ENCODE measurements at places on chromosomes 7 and 10. TPM values are rescaled to one million over a fixed set of nuclear protein-coding genes. Genes with fewer than 3 reads are reported as not detected.

Gene CYP2C19
- not detected for total RNA-seq

Gene CYP2C8
- not detected for total RNA-seq

Gene LRIT1
- total RNA-seq, result not detected

Gene CLRN3
- total RNA-seq, result not detected

Gene MOSPD3
- 11.3 TPM for total RNA-seq

Gene CYP3A5
- 0.57 TPM for total RNA-seq

Gene ERCC6
- total RNA-seq, result 5.4 TPM

Gene POLR2J
- total RNA-seq, result 41.0 TPM

Gene HPSE2
- total RNA-seq, result 0.54 TPM

Gene C10orf105
- total RNA-seq, result not detected

Gene CPA5
- not detected for total RNA-seq

- DNase-seq, result no peak
Measured at GRCh38 chr7:51357821-51358220, 41.2 kb upstream of the COBL start.

- no peak for DNase-seq
Measured at GRCh38 chr10:32143302-32143847, 87.2 kb upstream of the KIF5B start.

DNA sequence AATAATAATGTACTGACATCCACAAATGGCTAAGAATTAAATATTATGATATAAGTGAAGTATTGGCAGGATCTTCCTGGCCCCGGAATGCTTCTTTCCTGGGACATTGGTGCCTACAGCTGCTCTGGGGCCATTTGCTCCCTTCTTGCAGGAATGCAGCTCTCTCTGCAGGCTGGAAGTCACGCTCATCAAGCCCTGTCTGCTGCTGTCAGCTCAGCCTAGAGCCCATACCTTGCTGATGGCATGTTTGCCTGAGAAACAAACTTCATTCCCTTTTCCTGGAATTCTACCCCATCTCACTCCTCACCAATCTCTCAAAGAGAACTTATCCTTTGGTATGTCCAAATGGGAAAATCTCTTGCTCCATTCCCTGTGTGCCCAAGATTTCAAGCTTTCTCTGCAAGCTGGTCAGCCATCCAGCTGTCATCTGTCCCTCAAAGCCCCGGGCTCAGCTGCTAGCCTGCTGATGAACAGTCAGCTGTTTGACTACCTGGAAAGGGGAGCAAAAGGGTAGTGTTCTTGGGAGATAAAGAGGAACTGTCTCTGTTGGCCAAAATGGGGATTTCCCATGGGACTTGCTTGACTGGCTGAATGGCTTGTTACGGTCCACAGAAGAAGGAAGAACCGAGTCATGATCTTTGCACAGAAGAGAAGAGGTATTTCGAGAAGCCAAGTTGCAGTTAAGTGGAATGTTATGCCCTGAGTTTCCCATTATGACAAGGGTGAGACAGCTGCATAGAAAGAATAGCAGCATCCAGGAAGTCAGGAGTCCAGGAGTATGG lies 12.0 kb upstream of the RASSF4 start:
- DNase-seq, result no peak

- no peak for DNase-seq
Measured at GRCh38 chr10:6729861-6730344, 149.8 kb upstream of the PRKCQ start.

DNA sequence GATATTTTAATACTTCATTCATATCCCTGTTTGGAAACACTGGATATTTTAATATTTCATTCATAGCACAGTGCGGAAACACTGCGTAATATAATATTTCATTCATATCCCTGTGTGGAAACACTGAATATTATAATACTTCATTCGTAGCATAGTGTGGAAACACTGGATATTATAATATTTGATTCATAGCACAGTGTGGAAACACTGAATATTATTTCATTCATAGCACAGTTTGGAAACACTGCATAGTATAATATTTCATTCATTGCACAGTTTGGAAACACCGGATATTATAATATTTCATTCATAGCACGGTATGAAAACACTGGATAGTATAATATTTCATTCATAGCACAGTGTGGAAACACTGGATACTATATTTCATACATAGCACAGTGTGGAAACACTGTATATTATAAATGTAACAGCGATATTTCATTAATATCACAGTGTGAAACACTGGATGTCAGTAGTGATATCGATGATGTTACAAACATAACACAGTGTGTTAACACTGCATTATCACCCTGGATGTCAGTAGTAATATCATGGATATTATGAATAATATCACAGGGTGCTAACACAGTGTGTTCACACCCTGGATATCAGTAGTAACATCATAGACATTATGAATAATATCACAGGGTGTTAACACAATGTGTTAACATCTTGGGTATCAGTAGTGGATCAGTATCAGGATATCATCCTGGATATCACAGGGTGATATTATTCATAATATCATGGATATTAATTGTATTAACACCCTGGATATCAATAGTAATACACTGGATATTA lies 2.9 kb upstream of the TMEM225B start:
- DNase-seq, result no peak

- DNase-seq, result no peak
Measured at GRCh38 chr7:47248797-47249196, 333.1 kb downstream of the TNS3 start.

DNA sequence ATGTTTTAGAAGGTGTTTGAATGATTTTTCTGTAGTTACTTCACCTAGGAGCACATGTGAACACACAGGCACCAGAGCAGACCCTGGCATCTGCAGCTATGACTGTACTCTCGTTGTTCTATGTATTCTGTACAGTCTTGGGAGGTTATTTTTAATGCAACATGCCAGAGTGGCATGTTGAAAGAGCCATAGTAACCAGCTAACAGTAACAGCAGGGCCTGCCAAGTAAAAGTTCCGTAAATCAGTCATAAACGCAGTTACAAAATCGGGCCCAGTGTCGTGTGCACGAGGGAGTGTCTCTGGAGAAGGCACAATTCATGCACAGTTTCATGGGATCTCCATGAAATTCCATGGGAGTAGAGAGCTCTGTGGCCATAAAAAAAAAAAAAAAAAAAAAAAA lies 108.3 kb upstream of the CDK6 start:
- no peak for DNase-seq

- no peak for DNase-seq
Measured at GRCh38 chr10:1199897-1200721, 143.9 kb downstream of the WDR37 start.

DNA sequence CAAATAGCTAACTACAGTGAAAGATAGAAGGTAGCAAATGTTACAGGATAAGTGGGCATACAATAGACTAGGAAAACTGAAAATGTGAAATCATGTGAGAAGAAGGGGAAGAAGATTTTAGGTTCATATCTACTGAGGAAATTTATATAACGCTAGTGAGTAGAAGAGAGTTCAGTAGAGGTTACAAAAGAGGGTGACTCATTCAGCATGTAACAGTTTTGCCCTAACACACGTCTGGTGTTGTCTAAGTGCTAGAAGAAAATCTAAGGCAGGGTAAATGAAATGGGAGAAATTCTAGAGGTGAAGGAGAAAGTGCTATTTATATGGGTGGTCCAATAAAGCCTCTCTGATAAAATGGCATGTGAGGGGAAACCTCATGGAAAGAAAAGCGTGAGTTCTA lies 731.4 kb upstream of the POT1 start:
- DNase-seq, result no peak

GRCh38 chr7:134356421-134356936 lies 39.7 kb upstream of the SLC35B4 start:
- DNase-seq, result no peak

DNA sequence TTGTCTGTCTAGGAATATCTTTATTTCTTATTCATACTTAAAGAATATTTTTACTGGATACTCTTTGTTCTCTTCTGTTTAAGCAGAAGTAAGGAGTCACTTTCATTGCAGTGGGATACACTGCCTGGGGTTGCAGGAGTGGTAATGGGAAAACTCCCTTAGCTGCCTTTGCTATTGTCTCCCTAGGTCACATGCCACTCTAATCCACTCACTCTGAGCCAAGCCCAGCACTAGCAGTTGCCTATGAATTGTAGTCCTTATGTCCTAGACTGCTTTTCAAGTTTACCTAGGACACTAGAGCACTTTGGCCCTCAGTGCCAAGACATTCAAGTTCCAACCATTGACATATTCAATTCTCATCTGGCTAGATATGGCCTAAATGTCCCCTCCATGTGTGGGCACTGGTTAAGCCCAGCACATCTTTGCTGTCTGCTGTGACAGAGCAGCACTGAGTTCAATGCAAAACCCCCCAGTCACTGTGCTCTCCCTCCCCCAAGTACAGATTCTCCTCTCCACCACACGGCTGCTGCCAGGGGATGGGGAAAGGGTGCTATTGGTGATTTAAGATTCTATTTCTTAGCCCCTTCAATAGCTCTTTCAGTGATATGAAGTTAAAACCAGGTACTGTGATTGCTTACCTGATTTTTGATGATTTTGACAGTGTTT lies 991.7 kb upstream of the KCND2 start:
- no peak for DNase-seq

DNA sequence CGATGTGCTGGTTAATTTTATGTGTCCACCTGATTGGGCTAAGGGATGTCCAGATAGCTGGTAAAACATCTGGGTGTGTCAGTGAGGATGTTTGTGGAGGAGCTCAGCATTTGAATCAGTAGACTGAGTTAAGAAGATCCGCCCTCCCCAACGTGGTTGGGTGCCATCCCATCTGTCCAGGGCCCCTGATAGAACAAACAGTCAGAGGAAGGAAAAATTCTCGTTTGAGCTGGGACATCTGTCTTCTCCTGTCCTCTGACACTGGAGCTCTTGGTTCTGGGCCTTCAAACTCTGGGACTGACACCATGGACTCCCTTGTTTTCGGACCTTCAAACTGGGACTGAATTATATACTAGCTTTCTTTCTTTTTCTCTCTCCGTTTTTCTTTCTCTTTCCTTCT lies 59.6 kb downstream of the CARD11 start:
- no peak for DNase-seq

DNA sequence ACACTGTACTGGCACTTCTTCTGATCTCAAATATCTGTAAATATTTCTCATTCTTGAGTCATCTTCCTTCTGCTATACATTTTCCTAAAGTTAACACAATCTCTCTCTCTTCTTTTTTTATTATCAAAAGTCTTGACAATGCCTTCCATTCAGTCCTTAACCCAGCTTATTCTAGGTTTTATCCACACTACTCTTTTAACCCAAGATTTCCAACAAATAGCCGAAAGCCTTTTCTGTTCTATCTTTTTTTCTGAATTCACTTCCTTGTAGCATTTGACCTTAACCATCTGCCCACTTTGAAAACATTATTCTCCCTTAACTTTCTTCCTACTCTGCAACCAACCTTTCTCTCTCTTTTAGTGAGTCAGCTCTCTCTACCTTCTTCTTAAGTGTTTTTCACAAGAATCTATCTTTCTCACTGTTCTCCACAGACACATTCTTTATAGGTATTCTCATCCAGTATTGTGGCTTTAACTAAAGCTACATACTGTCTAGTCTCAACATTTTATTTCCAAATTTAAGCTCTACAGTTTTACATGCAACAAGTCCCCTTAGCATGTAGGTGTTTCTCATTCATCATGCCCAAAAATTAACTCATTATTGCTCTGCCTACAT lies 915.6 kb downstream of the KCNMA1 start:
- DNase-seq, result no peak

Measured in Daoy (cell line).